ENCODE measurements at places on chromosomes 2 and 18.

DNA sequence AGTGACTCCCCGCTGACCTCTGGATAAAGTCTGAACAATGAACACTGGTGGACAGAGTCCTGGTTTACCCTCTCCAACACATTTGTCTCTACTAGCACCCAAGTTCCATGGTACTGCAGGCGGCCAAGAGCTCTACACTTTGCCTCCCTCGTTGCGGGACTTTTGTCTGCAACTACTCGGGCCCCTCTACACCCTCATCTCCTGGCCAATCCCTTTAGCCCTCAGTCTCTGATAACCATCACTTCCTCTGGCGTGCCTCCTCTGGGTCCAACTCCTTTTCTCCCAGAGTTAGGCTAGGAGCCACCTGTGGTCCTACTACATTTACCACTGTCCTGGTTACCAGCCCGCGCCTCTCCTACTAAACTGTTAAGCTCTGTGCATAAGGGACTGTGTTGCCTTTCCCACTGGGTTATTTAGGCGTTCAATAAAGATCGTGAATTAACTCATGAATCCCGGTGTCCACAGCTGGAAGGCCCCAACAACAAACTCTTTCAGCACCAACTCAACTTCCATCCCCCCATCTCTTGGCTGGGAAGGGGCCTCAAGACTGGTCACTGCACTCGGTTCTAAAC, 757 bp downstream of the HDHD2 start:
- peak; percentile 23 for DNase-seq

GRCh38 chr2:180205621-180206235, 198.6 kb upstream of the CWC22 start:
- no peak for DNase-seq

- no peak for DNase-seq
These were observed 114.8 kb upstream of the LRATD1 start for GRCh38 chr2:14517731-14518130.

DNA sequence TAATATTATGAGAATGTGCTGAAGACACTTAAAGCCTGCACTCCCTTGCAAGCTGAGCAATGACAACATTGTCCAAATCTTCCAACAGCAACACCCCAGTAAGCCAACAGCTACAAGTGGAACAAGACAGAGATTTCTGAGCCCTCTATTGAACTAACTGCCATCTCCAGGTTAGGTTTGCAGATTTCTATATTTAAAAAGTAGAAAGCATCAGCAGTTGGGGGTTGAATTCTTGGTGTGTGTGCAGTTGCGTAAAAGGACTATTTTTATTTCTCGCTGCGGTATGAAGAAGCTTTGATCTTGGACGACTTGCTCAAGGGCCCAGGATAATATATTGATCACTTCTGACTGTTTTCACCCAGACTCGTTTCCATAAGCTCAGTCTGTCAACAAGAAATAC, 106.2 kb upstream of the ZFP36L2 start:
- no peak for DNase-seq

GRCh38 chr2:38185012-38185491, 109.1 kb upstream of the CYP1B1 start:
- peak; percentile 60 for DNase-seq
